ENCODE measurements at places on chromosomes 1 and 21.

DNA sequence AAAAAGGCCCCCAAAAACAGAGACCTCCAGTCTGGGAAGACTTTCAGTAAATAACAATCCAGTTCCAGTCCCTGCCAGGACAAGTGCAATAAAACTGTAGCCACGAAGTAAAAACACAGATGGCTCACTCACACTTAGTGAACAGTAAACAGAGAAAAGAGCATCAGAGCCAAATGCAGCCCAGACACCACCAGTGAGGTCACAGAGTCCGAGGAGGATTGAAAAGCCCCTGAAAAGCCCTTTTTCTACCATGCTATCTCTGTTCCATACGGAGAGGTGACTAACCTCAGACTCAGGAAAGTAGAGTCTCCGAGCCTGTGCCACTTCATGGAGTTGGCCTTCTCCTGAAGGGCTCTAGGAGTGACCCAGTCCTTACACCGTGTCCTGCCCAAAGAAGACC lies 84.5 kb downstream of the COLGALT2 start:
- no peak for DNase-seq

GRCh38 chr1:24849672-24850295 lies 80.3 kb downstream of the RUNX3 start:
- DNase-seq = no peak

DNA sequence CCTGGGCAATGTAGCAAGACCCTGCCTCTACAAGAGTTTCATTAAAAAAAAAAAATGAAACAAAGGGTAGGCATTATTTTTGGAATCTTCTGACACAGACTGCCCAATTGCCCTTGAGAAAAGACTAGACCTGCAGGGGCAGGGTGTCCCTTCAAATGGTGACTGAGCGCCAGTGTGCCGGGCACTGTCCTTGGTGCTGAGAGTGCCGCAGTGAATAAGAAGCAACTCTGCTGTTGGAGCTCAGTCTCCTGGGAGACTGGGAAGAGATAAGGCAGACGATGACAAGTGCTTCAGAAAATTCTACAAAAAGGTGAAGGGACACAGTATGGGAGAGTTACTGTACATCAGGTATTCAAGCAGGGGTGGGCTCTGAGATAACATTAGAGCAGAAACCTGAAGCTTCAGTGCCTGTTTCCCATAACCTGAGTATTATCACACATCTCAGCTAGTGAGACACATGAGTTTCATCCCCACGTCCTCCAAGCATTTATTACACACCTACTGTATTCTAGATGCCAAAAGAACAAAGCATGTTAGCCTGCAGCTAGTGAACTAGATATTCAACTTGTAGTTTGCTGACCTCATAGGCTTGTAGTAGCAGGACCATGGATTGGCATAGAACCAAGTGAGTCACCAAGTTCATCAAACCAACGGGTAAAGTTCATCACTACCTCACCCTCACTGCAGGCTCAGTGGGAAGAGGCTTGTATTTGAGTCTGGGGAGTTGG lies 18.4 kb upstream of the RPL11 start:
- no peak for DNase-seq

GRCh38 chr1:160428655-160429054 lies 28.3 kb downstream of the VANGL2 start:
- DNase-seq = no peak

DNA sequence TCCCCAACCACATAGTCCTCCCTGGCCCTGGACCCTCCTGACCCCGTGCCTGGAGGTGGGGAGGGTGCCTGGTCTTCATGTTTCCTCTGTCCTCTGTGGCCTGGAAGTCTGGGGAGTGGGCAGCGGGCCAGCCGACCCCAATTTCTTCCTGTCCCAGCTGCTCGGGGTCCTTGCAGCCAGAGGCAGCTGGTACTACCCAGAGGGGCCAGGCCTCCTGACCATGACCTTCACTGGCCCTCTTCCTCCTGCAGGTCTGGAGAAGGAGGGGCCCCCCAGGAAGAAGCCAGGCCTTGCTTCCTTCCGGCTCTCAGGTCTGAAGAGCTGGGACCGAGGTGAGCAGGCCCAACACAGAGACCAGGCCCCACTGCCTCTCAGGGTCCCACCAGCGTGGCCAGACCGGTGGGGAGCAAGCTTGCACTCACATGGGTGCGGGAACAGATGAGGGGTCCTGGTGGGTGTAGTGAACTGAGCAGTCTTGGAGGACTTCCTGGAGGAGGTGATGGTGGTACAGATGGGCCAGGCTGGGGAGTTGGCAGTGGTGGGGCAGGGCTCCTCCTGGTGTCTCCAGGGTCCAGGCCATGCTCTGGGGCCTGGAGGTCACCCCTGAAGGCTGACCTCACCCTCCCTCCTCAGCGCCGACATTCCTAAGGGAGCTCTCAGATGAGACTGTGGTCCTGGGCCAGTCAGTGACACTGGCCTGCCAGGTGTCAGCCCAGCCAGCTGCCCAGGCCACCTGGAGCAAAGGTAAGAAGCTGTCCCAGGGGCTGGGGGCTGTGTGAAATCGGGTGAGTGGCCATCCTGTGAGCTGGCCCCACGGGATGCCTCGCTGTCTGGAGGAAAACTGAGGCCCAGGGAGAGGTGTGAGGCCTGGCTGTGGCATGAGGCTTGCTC lies 32.7 kb downstream of the TRIM11 start:
- DNase-seq = no peak

GRCh38 chr1:104172243-104172681 lies 422.6 kb downstream of the AMY1C start:
- DNase-seq = no peak

DNA sequence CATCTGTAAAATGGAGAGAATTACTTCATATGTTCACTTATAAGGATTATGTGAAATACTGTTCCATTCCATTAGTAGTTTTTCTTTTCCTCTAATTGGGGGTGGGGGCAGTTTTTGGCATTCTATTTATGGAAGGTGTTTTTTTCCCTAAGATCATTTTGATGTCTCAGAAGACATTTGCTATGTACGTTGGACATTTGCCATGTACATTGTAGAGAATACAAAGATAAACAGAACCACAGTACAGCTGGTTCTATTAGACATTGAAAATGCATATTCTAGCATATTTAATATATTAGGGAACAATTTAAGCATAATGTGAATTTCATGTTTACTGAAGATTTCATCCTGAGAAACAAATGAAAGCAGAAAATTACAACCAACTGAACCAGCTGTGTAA lies 98.5 kb downstream of the PTBP2 start:
- DNase-seq = no peak

DNA sequence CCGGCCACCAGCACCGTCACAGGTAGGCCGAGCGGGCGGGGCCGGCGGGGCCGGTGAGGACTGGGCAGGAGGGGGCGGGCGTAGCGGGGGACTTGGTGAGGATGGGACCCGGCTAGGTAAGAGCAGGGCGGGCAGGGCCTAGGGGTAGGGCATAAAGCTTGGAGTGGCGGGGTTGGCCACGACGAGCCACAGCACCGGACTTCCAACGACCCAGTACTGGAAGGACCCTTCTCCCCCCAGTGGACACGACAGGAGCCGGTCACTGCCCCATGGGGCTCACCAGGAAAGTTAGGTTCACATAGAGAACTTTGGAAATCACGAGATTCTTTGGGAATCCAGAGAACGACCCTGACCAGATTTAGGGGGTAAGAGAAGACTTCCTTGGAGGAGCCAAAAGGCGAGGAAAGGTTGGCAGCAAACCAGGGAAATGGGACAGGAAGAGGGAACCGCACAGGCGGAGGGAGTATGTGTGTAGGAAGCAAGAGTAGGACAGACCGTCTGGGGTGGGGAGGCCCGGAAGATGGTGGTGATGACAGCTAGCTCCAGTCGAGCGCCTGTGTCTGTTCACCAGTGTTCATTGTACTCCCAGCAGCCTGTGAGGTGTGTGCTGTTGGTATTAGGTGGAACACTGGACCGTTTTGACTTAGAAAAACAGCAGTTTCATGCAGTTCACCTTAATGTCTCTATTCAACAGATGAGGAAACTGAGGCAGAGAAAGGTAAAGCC lies 20.4 kb downstream of the ZNF362 start:
- DNase-seq = no peak

GRCh38 chr21:46063227-46063626 lies 34.7 kb upstream of the COL6A2 start:
- no peak for DNase-seq

DNA sequence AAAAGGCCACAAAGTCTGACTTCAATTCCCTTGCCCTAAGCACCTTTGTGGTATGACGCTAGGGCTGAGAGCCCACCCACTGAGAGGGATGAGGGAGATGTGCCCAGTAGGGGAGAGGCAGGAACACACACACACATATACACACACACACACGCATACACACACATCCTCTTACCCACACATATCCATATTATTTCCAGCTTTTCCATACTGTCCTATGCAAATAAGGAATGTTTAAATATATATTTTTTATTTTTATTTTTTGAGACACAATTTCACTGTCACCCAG lies 3.0 kb downstream of the RAB25 start:
- no peak for DNase-seq

- DNase-seq = no peak
Measured at GRCh38 chr1:8343464-8344001, 25.6 kb downstream of the SLC45A1 start.

DNA sequence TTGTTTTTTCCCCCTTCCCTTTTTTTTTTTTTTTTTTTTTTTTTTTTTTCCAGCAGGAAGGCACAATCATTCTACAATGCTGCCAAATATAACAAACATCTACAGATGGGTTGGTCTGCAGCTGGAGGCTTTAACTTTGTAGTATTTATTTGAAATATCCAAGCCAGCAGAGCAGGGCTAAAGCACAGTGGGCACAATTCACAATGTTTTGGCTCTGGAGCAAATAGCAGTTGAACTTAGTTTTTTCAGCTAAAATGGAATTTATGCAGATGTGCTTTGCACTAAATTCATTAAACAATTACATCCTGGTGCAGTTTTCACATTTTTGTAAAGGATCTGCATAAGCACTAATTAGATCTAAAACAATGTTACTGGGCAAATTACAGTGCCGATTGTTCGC lies 39.8 kb upstream of the ZBTB18 start:
- no peak for DNase-seq

DNA sequence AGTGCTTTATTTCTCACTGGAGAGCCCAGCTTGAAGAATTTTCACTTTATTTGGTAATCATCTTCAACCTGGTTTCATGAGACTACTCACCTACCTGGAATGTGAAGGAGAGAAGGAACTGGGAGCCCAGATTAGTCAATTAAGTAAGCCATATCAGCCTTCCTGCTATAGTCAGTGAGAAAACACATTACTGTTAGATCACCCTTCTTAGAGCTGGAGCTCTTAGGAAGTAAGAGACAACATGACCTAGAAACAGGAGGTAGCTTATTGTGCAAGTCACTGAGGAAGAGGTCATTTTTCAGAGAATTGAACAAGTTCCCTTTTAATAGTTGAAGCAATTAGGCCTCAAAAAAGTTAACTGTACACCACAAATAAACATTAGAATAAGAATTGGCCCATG lies 49.2 kb upstream of the TEKT2 start:
- no peak for DNase-seq

GRCh38 chr1:33256471-33257206 lies at the start of gene ZNF362:
Gene ZNF362 (plus strand): TSS chr1:33256492. CDS start chr1:33270575, 14,083 bp downstream.
- DNase-seq = peak; percentile 74

DNA sequence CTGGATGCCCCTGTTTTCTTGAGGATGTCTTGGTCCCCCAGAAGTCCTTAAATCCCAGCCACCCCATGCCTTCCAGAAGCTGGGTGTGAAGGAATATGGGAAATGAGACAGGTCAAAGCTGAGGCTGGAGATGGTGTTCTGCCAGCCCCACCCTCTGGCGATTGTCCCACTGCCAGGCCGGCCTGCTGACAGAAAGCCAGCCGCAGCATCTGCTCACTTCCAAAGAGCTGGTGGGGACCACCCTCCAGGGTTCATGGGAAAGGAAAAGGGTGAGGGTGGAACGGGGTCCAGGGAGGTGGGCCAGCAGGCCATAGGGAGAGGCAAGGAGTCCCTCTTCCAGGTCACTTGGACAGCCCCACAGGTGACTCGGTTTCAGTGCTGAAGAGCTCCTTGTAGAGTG lies 1.9 kb upstream of the LINGO4 start:
- DNase-seq = no peak

DNA sequence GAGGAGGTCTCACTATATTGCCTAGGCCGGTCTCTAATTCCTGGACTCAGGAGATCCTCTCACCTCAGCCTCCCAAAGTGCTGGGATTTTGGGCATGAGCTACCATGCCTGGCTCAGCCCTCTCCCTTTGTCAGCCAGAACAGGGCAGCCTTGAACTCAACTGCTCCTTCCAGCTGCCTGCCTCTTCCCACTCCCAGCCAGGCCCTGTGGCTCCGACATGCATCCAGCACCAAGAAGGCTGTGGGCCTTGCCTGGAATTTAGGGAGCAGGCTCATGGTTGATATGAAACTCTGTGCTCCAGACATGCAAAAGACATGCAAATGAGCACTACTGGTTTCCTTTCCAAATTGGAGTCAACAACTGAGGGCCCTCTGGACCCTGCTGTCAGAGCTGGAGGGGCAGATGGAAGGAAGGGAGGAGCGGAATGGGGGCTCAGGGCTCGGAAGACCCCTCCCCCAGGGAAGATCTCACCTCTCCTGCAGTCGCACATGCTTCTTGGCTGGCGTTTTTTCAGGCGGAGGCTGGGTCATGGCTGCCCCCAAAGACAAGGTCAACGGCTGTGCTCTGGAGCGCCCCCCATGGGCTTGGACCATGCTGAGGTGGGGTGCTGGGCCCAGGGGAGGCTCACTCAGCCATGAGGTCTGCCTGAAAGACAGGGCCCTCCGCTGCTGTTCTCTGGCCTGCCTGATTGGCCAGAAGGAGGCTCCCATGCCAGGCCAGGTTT lies 1.4 kb downstream of the PTPN7 start:
- DNase-seq = no peak

DNA sequence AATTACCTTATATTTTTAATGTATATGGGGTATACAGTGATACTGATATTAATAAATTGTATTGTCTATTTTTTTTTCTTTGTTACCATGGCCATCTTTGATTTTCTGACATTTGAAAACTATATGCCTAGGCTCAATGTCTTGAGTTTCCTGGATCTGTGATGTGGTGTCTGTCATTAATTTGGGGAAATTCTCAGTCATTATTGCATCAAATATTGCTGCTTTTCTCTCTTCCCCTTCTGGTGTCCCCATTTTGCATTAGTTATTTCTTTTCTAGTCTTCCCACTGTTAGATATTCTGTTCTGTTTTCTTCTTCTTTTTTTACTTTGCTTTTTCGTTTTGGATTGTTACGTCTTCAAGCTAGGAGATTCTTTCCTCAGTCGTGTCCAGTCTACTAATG lies 33.8 kb downstream of the ZBTB40 start:
- DNase-seq = no peak

DNA sequence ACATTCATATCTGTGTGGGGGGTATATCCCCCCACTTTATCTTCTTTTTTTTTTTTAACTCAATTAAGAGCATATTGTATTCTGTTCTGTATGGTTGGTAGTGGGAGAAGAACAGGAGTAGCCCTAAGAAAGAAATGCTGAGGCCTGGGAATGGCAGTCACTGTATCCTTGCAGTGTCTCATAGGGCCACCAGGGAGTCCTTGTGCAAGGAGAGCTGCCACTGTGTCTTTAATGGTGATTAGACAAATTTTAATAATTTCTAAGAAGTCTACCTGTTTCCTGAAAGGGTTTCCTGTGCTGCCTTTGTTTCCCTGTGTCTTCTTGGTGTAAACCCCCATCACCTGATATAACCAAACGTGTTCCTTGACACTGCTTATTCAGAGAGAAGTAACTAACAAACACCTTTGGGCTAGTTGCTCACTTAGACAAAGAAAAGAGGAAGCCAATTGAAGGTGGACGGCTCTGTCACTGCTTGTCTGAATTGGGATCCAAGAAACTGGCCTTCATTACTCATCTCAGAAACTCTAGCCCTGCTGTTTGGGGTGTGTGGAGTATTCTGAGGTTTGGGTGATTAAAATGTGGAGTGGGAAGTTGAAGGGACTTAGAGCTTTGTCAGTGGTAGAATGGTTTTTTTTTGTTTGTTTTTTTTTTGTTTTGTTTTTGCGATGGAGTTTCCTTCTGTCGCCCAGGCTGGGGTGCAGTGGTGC lies 15.2 kb downstream of the GIPC2 start:
- no peak for DNase-seq

All from activated naive CD4-positive, alpha-beta T cell treated with anti-CD3 and anti-CD28 coated beads, Interleukin-2, amount 50 U/mL, for 16 hours (primary cell).